Activated effector memory CD4-positive, alpha-beta T cell treated with anti-CD3 and anti-CD28 coated beads, Interleukin-2, amount 50 U/mL, for 16 hours (primary cell): ENCODE measurements at places on chromosomes 2 and 18.

- no peak for DNase-seq
Observed at GRCh38 chr2:45713136-45713535, 61.7 kb downstream of the PRKCE start.

DNA sequence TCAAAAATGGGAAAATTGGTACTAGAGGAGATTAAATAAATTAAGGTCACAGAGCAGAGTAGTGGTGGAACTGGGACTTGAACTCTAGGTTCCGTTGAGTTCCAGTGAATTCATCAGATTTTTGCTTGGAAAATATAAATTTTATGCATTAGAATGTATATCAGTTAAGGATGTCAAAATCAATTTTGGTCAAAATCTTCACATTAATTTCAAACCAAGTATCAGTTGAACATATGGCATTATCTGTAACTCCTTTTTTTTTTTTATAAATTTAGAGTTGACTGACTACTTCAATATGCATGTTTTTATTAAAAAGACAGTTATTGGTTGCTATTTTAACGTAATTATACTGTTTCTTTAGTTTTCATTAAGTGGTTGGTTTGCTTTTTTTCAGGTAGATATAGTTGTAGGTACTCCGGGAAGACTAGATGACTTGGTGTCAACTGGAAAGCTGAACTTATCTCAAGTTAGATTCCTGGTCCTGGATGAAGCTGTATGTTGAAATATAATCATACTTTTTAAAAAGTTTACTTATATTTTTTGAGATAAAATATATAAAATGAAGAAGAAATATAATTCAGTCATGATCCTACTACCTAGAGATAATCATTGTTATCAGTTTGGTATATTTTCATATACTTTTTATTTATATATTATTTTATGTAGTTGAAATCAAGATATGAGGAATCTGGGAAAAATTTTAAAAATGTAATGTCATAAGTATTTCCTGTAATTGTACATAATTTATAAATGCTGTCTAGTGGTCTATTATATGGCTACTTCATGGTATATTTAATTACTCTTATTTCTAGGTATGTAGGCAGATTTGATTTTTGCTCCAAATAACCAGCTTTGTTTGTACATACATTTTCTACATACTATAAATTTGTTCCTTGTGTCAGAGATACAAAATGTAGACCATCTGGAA lies 25.4 kb downstream of the DDX1 start:
- no peak for DNase-seq

DNA sequence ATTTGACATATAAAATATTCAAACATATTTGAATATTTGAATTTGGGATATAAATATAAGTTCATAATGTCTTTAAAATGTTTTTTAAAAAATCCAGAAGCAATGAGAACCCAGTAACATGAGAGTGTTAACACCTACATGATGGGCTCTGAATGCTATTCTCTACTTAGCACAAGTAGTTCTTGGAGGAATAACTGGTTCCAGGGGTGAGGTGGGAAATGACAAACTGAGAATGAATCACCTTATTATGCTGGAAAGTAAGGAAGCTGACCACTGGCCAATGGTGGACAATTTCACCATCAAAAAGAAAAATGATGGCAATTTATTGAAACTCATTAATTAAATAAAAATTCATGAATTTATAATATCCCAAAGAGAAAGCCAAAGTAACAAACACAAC lies 79.6 kb upstream of the NABP1 start:
- no peak for DNase-seq

DNA sequence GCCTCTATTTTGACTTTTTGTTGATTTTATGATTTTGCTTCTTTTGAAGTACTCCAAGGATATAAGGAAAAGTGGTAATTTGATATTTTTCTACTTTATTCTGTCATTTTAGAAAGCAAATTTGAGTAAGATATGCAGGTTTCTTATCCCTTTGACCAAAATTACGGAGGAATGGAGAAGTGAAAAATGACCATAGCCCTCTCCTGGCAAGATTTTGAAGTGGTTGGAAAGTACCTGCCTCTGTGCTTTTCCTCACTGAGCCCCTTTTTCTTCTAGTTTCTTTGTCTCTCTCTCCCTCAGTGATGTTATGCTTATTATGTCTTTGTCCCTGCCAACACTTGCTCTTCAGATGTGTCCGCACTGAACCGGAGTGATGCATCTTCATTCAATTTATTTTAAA lies 898.1 kb downstream of the EPHA4 start:
- DNase-seq: no peak

GRCh38 chr2:177592397-177592796 lies 199.8 kb downstream of the AGPS start:
- DNase-seq: no peak

DNA sequence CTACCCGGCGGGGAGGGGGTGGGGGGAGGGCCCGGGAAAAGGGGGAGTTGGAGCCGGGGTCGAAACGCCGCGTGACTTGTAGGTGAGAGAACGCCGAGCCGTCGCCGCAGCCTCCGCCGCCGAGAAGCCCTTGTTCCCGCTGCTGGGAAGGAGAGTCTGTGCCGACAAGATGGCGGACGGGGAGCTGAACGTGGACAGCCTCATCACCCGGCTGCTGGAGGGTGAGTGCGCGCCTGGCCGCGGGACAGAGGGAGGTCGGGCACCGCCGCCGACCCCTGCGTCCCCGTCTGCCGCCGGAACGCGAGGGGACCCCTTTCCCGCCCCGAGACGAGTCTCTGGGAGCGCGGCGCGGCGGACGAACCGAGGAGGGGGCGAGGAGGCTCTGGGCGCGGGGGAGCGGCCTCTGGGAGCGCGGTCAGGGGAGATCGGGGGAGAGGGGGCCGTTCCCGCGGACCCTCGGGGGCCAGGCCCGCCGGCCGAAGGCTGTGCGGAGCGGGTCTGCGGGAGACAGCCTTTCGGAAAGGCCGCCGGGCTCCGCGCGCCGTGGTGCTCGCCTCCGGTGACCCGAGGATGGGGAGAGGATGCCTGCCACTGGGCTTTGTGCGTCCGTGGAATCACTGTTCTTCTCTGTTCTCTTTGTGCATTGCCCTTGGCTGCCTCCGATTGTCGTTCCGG lies 463 bp downstream of the PPP1CB start:
- DNase-seq: peak; percentile 79

DNA sequence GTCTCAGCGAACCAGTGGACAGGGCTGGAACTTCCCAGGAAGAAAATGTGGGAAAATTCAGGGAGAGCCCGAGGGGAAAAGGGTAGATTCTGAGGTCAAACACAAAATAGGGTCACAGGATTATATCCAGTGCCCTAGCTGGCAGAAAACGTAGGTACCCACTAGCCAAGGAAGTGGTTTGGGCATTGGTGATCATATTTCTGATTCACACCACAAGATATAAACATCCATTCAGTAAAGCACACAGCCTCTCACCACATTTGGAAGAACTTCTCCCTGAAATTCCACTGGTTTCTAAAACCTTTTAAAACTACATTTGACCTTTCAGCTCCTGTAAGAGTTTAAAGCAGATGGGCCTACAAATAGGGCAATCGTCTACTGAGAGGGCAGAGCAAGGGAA lies 186.9 kb downstream of the TTC32 start:
- no peak for DNase-seq

GRCh38 chr2:20803226-20803682 lies 19.6 kb downstream of the LDAH start:
- DNase-seq: no peak

DNA sequence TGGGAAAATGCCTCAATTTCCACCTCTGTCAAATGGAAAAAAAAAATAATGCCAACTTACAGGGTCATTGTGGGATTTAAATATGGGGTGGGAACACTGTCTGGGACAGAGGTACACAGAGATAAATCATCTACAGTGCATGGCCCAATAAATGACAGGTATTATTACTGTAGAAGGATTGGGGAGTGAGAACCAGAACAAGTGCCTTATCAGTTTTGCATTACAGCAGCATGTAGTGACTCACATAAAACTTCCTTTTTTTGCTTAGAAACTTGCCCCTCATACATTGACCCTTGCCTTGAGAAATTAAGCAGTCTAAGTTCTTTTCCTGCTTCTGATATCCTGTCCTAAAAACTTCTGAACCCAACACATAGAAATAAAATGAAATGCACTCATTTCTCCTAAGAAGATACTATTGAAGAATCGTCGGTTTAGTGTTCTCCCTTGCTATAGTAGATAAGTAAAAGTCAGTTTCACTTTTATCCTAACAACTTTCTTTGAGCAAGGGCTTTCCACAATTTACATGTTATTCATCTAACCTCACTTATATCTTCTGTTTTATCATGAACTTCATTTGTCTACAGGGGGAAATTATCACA lies 121.0 kb upstream of the HAAO start:
- no peak for DNase-seq

GRCh38 chr2:85888020-85888683 lies 638 bp downstream of the ST3GAL5 start:
- peak; percentile 76 for DNase-seq

DNA sequence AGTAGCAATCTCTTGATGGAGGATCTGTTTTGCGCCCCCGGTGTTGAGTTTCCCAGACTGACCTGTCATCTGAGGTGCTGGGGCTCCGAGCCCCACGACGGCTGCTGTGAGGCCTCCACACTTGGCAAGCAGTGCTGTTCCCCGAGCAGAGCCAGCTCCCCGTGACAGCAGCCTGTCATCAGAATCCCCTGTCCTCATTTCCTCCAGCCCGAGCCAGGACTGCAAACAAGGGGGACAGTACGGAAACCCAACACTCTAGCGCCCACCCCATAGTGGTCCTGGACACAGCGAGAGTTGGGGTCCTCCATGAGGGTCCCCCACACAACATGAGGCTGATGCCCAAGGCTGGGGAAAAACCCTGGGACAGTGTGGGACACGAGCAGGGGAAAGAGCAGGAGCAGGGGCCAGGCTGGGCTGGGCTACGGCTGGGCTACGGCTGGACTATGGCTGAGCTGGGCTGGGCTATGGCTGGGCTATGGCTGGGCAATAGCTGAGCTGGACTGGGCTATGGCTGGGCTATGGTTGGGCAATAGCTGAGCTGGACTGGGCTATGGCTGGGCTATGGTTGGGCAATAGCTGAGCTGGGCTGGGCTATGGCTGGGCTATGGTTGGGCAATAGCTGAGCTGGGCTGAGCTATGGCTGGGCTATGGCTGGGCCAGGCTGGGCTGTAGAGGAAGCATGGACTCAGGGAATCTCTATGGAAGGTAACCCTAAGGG lies 1.5 kb upstream of the KLHL30 start:
- DNase-seq: no peak

GRCh38 chr2:218332920-218333645 lies 23.6 kb upstream of the CATIP start:
- DNase-seq: no peak

GRCh38 chr2:86199834-86200177 lies 549 bp downstream of the MRPL35 start:
- no peak for DNase-seq

- DNase-seq: no peak
Observed at GRCh38 chr2:195604706-195605105, 52.3 kb upstream of the SLC39A10 start.

GRCh38 chr2:223998948-223999347 lies 40.1 kb downstream of the SERPINE2 start:
- no peak for DNase-seq

- no peak for DNase-seq
Observed at GRCh38 chr2:219331560-219332213, 857 bp downstream of the RESP18 start.

DNA sequence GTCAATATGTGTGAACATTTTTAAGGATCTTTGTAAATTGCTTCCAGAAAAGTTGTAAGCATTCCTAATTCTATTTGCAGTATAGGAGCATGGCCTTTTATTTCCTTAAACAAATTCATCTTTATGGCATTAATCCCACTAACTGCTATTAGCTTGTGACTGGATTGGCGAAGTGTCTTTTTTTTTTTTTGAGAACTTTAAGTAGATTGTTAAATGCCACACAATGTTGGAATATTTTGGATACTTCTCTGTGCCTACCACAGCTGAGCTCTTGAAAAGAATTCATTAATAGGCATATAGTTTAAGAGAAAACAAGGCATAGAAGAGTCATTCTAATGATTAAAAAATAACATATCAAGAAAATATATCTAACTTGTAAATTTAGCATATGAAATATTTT lies 129.7 kb downstream of the LAMA3 start:
- DNase-seq: no peak

GRCh38 chr2:174166261-174166660 lies 82.1 kb downstream of the OLA1 start:
- DNase-seq: no peak

DNA sequence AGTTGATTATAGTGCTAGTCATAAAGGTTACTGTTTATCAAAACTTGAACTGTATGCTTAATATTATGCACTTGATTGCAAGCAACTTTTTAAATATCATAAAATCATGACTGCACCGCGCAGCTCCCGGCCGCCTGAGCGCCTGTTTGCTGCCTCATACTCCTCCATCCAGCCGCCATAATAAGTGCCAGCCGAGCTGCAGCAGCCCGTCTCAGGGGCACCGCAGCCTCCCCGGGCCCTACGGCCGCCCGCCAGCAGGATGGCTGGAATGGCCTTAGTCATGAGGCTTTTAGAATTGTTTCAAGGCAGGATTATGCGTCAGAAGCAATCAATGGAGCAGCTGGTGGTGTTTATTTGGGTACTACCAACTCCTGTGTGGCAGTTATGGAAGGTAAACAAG lies 337.2 kb downstream of the PAX3 start:
- DNase-seq: no peak

DNA sequence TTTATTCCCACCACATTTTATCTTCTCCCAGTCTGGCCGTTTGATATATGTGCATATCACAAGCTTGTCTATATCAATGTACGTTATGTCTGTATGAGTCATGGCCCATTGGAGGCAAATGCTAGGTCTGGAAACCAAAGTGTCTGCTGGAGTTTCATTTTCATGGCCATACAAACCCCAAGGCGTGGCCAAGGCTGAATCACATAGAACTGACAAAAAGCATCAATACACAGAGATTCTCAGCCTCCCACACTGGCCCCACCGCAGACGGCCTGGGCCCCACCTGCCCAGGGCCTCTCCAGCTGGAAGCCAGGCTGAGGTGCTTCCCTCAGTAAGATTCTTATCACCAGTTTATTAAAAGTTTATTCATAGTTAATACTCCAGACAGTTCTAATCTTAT lies 40.5 kb upstream of the SALL3 start:
- DNase-seq: no peak

- no peak for DNase-seq
Observed at GRCh38 chr2:2912293-2912692, 465.3 kb downstream of the EIPR1 start.

GRCh38 chr2:125397535-125398251 lies 1258.3 kb upstream of the GYPC start:
- no peak for DNase-seq

DNA sequence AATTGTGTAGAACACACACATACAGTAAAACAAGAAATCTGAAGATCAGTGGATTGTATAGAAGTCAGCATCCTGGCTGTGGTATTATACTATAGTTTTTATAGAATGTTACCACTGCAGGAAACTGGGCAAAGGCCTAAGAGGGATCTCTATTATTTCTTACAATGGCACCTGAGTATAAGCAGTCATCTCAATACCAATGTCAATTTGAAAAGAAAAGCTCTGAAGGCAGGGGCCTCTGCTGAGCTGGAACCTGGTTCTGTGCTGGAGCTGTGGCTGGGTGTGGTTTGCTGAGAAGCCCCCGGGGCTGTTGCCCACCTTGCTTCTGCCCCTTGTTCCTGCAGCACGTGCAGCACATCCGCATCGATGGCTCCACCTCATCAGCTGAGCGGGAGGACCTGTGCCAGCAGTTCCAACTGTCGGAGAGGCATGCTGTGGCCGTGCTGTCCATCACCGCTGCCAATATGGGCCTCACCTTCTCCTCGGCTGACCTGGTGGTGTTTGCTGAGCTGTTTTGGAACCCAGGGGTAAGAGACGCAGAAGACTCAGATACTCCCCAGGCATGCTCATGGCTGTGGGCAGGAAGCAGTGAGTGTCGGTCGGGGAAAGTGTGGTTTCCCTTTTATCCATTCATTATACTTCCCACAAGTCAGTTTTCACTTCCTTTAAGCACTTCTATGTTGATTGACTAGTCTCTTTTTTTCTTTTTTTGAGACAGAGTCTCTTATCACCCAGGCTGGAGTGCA lies 23.5 kb upstream of the RPL37A start:
- no peak for DNase-seq
